Right lobe of liver (tissue), 6 donors: ENCODE measurements at places on chromosomes 4 and X.

DNA sequence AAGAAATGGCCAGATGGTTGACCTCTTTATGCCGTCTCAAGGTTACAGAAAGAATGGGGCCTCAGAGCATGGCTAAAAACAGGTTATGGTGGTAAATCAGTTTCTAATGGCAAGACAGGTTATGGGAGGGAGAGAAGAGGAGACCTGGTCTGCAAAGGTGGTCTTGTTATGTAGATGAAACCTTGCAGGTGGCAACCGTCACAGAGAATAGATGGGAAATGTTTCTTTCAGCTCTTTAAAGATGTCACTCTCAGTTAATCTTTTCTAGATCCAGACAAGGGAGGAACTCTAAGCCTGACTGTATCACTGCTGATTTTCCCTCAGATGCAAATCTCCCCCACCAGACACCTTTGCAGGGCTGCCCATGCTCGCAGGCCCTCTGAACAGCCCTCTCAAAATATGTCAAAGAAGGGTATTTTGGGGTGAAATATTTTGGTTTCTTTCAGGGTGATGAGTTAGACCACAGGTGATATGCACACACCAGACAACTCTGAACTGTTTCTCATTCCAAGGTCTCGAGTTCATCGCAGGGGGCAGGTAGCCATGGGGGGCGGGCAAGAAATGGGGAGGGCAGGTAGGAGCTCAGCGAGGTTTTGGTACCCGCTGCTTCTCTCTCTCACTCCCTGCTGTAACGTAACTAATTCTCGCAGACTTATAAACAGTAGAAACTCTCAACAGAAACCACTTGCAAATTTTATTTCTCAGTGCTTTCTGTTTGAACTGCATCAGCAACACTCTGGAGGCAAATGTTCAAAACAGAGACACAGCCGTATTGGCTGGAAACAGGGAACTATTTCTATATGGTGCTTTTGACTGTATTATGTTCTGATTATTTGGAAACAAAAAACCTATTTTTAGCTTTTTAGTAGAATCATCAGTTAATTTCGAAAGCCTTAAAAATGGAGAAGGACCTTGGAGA lies 32.4 kb downstream of the CASP3 start:
- no peak for DNase-seq

- no peak for DNase-seq
Observed at GRCh38 chr4:8283631-8284121, 14.1 kb downstream of the HTRA3 start.

- DNase-seq, result no peak
Observed at GRCh38 chrX:120514236-120514635, 45.1 kb upstream of the LAMP2 start.

GRCh38 chr4:79611026-79611425 lies 203.0 kb upstream of the GK2 start:
- DNase-seq, result no peak

GRCh38 chr4:57094832-57095223 lies 15.4 kb downstream of the IGFBP7 start:
- no peak for DNase-seq

DNA sequence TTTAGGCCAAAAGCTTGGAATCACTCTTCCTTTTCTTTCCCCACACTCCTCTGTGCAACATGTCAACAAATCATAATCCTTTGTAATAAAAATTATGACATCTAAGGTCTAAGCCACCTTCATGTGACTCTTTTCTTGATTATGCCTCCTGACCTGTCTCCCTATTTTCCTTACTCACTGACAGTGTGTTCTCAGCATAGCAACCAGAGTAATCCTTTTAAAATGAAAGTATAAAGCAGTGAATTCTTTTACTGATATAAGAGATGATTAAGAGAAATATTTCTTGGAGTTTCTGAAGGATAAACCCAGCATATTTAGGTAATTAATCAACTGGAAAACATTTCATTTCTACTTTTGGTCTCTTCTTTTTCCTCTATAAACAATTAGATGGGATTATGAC lies 44.7 kb downstream of the USO1 start:
- no peak for DNase-seq

DNA sequence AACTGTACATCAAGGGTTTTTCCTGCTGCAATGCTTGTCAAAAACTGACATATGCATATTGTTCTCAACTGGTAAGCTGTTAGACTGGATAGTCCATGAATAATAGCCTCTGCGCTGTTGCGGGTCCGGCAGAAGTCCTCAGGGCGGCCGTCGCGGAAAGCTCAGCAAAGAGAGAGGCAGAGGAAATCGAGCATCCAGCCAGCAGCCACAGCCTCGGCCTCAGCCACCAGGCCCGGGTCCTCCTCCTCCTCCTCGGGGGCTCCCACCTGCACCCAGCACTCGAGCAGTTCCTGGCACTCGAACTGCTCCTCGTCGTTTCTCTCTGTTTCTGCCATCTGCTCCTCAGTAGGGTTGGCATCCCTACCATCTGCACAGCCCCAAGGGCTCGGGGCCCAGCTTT lies 53.7 kb downstream of the UPRT start:
- no peak for DNase-seq

- DNase-seq, result no peak
Observed at GRCh38 chr4:113919611-113920010, 59.8 kb downstream of the ARSJ start.

DNA sequence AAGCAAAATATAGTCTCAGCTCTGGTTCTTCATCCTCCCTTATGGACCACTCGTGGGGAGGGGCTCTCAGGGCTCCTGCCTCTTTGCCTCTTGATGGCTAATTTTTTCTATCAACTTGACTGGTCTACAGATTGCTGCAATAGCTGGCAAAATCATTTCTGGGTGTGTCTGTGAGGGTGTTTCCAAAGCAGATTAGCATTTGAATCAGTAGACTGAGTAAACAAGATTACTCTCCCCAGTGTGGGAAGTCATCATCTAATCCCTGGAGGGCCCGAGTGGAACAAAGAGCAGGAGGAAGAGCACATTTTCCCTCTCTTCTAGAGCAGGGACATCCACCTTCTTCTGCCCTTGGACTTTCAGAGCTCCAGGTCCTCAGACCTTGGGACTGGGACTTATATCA lies 153.5 kb downstream of the STK32B start:
- no peak for DNase-seq

- no peak for DNase-seq
Observed at GRCh38 chr4:188624370-188624769, 485.1 kb downstream of the TRIML1 start.

GRCh38 chr4:4912155-4912554 lies 52.7 kb downstream of the MSX1 start:
- DNase-seq, result no peak

- DNase-seq, result no peak
Observed at GRCh38 chr4:20362148-20362547, 110.4 kb downstream of the SLIT2 start.

DNA sequence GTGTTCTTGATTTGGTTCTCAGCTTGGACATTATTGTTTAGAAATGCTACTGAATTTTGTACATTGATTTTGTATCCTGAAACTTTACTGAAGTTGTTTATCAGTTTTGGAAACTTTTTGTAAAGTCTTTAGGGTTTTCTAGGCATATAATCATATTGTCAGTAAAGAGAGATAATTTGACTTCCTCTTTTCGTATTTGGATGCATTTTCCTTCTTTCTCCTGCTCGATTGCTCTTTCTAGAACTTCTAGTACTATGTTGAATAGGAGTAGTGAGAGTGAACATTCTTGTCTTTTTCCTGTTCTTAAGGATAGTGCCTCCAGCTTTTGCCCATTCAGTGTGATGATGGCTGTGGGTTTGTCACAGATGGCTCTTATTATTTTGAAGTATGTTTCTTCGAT lies 24.1 kb downstream of the TMPRSS11A start:
- DNase-seq, result no peak

GRCh38 chr4:113383111-113383785 lies 333.8 kb downstream of the ANK2 start:
- DNase-seq, result no peak

DNA sequence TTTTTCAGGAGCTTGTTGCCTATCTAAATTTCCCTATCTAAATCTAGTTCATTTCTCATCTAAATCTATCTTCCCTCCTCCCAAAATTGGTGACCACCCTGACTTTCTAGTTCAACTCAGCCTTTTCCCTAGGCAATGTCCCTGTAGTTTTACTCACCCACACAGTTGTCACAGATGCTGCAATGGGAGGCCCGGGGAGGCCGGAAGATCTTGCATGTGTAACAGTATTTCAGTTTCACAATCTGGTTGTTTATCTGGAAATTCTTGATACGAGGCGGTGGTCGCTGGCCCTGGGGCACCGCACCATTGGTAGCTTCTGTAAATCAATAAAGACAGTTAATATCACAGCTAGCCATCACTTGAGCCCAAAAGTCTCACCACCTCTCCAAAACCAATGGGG lies 20.2 kb downstream of the ZDHHC9 start:
- DNase-seq, result no peak

- DNase-seq, result no peak
Observed at GRCh38 chr4:74830928-74831327, 36.6 kb upstream of the BTC start.

GRCh38 chrX:259692-260355 lies 21.4 kb upstream of the PLCXD1 start:
- DNase-seq, result no peak

GRCh38 chrX:150238632-150239382 lies 124.3 kb upstream of the MAMLD1 start:
- DNase-seq, result no peak

GRCh38 chr4:13933191-13933590 lies 305.7 kb upstream of the BOD1L1 start:
- DNase-seq, result no peak

GRCh38 chrX:131287560-131288179 lies 1.4 kb downstream of the IGSF1 start:
- DNase-seq, result no peak

DNA sequence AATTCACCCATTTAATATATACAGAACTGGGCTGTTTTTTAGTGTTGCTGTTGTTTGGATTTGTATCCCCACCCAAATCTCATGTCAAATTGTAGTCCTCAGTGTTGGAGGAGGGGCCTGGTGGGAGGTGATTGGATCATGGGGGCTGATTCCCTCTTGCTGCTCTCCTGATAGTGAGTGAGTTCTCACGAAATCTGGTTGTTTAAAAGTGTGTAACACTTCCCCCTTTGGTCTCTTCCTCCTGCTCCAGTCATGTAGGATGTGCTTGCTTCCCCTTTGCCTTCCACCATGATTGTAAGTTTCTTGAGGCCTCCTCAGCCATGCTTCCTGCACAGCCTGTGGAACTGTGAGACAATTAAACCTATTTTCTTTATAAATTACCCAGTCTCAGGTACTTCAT lies 141.6 kb upstream of the AADAT start:
- DNase-seq, result no peak

- DNase-seq, result no peak
Observed at GRCh38 chrX:46634577-46634976, 61.0 kb downstream of the CHST7 start.

GRCh38 chr4:137300776-137301175 lies 231.5 kb downstream of the PCDH18 start:
- no peak for DNase-seq

DNA sequence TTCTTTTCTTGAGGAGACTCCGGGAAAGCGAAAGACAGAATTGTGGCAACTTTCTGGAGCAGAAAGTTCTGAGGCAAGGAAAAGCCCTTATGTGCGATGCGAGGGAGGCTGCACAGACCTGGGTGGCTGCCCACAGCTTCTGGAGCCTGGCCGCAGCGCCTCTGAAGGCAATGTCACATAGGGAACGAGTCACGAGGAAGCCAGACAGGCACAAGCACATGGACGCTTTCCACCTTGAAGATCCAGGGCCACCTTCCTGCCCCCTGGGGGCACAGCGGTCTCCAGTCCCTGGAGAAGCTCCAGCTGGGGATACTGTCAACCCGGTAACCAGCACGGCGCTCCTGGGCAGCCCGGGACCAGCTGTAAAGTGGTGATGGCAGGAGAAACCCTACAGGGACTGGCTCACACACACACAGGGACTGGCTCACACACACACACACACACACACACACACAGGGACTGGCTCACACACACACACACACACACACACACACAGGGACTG lies 69.8 kb downstream of the MTNR1A start:
- no peak for DNase-seq

DNA sequence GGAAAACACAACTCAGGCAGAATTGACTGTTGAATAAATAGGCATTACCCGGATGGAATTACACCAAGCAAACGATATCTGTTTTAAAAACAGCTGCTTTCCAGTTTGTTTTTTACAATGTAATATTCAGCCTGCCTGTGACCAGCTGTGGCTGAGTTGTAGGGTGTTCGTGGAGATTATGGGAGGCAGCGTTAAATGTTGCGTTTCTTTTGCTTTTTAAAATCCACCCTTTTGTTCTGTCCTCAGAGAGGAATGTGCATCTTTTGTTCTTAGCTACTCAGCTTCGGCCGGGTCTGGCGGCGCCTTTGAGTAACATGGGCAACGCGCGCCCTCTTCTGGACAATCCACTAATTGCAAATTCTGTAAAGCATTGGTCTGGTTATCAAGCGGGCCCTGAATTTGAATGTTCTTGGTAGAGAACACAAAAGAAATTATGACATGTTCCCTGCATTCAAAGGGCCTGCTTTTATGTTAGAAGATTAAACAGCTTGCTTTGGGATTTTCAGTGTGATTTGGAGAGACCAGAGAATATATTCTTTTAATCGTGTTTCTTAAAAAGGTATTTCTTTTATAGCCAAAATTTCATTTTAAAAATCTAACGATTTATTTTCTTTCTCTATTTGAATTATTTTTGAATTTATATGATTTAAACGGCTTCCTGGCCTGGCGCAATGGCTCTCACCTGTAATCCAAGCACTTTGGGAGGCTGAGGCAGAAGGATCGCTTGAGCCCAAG lies 76.3 kb upstream of the TRIM2 start:
- DNase-seq, result peak; percentile 78

- DNase-seq, result no peak
Observed at GRCh38 chrX:10769195-10769594, 148.8 kb upstream of the MID1 start.

- DNase-seq, result peak; percentile 45
Observed at GRCh38 chrX:30653415-30654131, at the start of gene GK. Gene GK (plus strand): TSS chrX:30653423. CDS start chrX:30653538, 115 bp downstream.

DNA sequence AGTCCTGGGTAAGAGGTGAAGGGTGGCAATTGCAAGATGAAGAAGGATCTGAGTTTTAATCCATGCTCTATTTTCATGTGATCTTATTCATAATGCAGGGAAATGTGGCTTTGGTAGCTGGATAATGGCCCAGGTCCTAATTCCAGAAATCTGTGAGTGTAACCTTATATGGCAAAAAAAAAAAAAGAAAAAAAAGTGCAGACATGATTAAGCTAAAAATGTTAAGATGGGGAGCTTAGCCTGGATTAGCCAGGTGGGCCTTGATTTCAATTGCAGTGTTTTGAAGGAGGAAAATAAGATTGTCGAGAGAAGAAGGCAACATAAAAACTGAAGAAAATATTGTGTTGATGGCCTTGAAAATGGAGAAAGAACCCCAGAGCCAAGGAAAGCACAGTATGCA lies 867.7 kb upstream of the HS3ST1 start:
- no peak for DNase-seq

- DNase-seq, result no peak
Observed at GRCh38 chrX:136765821-136766356, 14.8 kb downstream of the ARHGEF6 start.
